ENCODE measurements at places on chromosomes 3 and 15.

DNA sequence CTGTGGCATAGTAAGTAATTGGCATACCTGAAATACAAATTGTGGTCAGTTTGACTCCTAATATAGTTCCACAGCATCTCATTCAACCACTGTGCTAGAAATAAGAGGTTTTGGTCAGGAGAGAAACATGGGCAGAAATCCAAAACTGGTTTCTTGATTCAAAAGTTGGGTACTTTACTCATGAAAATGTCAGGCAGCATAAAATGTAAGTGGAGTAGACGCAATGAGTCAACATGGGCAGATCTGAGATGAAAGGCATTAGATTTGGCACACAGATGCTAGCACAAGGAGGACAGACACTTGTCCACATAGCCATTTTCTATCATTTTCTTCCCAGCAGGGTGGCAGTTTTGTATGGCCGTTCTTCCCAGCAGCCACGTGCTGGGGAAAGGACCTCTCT is 255.8 kb upstream of the CDIN1 start:
- DNase-seq: no peak
- H3K27me3 ChIP-seq: no peaks in the 10 kb centered on the region
- no peak overlapping the region for H3K4me3 ChIP-seq

DNA sequence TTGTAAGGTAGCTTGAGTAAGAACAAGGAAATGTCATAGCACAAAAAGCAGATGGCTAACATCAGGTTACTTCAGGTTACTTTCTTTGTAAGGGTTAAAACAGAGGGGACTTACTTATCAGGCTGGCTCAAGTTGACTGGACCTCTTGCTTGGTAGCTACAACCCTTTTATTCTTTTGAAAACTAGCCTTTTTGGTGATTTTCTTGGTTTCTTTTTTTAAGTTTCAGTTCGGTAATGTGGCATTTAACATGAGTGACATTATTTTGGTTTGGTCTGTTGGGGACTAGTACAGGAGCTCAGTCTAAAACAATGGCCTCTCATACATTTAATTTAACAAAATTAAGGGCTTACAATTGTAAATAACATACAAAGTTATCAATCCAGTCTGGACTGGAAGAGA is 621.4 kb downstream of the OTOL1 start:
- no peak overlapping the region for H3K4me3 ChIP-seq
- peaks cover 7% of the 10 kb centered on the region for H3K4me1 ChIP-seq
- no peak for DNase-seq
- no peaks in the 10 kb centered on the region for H3K36me3 ChIP-seq
- no peak overlapping the region for H3K27ac ChIP-seq

GRCh38 chr3:13514639-13515435 is 34.1 kb upstream of the FBLN2 start:
- no peak overlapping the region for H3K4me3 ChIP-seq
- no peak for DNase-seq
- no peaks in the 10 kb centered on the region for H3K36me3 ChIP-seq
- H3K4me1 ChIP-seq: no peaks in the 10 kb centered on the region
- no peak overlapping the region for H3K27ac ChIP-seq

DNA sequence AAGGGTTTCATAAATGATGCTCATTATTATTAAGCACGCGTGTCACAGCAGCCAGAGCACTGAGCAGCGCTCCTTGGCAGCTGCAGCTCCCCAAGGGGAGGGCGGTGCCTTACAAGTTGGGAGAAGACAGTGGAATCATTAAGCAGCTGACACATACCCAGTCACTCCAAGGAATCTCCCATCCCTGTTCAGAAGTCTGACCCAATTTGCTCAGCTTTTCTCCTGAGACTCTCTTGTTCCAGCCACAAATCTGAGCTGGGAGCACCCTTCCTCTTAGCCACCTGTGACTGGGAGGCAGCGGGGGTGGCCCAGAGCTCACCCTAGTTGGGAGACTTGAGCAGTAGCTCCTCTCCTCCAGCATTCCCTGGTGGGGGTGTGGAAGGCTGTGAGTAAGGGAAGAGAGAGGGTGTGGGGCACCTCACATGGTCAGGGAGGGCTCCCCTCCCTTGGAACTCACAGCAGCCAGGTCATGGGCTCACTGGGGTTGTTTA is 64.3 kb downstream of the DUT start:
- peaks cover 10% of the 10 kb centered on the region for H3K4me1 ChIP-seq
- no peak overlapping the region for H3K27ac ChIP-seq
- no peak overlapping the region for H3K4me3 ChIP-seq
- H3K27me3 ChIP-seq: peaks cover 13% of the 10 kb centered on the region

DNA sequence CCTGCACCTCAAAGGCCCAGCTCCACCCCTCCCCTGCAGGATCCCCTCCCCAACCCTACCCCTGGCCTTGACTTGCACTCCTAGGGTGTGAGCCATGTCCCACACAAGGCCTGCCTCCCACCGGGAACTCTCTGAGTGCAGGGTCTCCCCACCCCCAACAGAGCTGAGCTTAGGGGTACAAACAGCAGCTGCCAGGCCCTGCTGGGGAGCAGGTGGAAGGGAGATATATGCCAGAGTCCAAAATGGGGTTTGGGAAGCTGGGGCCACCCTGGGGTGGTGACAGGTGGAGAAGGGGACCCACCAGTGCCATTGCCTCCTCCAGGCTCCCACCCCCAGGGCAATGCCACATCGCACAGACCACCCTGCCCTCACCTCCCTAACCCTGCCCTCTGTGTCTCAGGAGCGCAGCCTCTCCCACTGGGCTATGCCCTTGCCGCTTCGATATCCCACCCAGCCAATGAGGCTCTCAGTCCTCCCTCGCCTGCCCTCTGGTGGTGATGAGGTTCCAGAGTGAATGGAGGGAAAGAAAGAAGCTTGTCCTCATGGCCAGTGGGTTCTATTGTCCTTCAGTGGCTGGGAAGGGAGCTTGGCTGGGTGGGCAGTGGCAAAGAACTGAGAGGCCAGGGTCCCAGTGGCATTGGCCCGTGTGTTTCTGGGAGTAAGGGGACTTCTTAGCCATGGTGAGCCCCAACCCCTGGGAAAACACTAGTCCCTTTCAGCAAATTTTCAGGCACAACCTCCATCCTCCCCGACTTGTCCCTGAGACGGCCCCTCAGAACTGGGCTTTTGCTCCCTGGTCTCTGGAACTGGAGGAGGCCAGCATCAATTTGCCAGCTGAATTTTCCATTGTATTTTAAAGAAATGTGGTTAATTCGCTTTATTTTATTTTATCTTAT is 46.8 kb downstream of the CYP11A1 start:
- H3K36me3 ChIP-seq: no peaks in the 10 kb centered on the region
- H3K27ac ChIP-seq: no peak overlapping the region
- peak; percentile 64 for DNase-seq
- no peaks in the 10 kb centered on the region for H3K27me3 ChIP-seq
- H3K4me1 ChIP-seq: no peaks in the 10 kb centered on the region
- H3K4me3 ChIP-seq: no peak overlapping the region

- H3K27ac ChIP-seq: no peak overlapping the region
- no peaks in the 10 kb centered on the region for H3K36me3 ChIP-seq
- H3K4me1 ChIP-seq: no peaks in the 10 kb centered on the region
- no peak overlapping the region for H3K4me3 ChIP-seq
Observed at GRCh38 chr3:11053926-11054503, 61.5 kb downstream of the SLC6A1 start.

GRCh38 chr3:185572183-185572582 is 13.9 kb upstream of the SENP2 start:
- peaks cover 27% of the 10 kb centered on the region for H3K4me1 ChIP-seq
- no peaks in the 10 kb centered on the region for H3K36me3 ChIP-seq
- H3K27me3 ChIP-seq: no peaks in the 10 kb centered on the region
- H3K27ac ChIP-seq: peak overlapping the region; percentile 63
- no peak overlapping the region for H3K4me3 ChIP-seq

DNA sequence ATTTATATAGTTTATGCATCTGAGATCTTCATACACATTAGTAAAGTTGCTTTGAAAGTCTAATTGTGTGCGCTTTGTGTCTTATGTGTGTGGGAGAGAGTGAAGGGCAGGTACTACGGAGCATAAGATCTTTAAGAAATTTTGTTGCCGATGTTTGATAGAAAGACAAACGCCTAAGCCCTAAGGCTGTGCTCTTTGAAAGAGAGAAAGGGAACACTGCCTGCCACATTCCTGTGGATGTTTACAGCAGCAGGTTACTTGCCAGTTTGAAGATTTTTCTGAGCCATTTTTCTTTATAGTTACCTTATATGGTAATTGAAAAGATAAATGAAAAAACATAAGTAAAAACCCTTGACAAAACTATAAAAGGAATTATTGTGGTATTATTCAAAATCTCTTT is 17.0 kb downstream of the DTWD1 start:
- no peaks in the 10 kb centered on the region for H3K4me1 ChIP-seq
- H3K27me3 ChIP-seq: no peaks in the 10 kb centered on the region
- DNase-seq: no peak
- H3K27ac ChIP-seq: no peak overlapping the region
- H3K4me3 ChIP-seq: no peak overlapping the region
- peaks cover 6% of the 10 kb centered on the region for H3K36me3 ChIP-seq

All from cardiac muscle cell (in vitro differentiated cells and primary cell).